Fibroblast of the aortic adventitia (primary cell): ENCODE measurements at places on chromosomes 3 and 15. TPM values are rescaled to one million over a fixed set of nuclear protein-coding genes. Genes with fewer than 3 reads are reported as not detected.

Gene IL16
- total RNA-seq, result 0.65 and 1.4 TPM in 2 replicates

Gene CHDH
- total RNA-seq, result 1.3 and 7.9 TPM in 2 replicates

Gene IGSF10
- total RNA-seq, result 8.0 and 47.6 TPM in 2 replicates

Gene CCRL2
- total RNA-seq, result 0.54 TPM in 1 of 2 replicates, not detected in the other

Gene GPR27
- 0.25 TPM in 1 of 2 replicates, not detected in the other for total RNA-seq

Gene RPL14
- total RNA-seq, result 102 and 722 TPM in 2 replicates

Gene ERICH6
- total RNA-seq, result 0.18 and 0.41 TPM in 2 replicates
